Hindlimb muscle (tissue), 1 donor: ENCODE measurements at places on chromosomes 11 and 22.
A peak's percentile ranks its signal among the peaks of the same experiment; 100 is the strongest.

GRCh38 chr11:108914981-108915380 lies 250.1 kb downstream of the DDX10 start:
- no peak for DNase-seq

DNA sequence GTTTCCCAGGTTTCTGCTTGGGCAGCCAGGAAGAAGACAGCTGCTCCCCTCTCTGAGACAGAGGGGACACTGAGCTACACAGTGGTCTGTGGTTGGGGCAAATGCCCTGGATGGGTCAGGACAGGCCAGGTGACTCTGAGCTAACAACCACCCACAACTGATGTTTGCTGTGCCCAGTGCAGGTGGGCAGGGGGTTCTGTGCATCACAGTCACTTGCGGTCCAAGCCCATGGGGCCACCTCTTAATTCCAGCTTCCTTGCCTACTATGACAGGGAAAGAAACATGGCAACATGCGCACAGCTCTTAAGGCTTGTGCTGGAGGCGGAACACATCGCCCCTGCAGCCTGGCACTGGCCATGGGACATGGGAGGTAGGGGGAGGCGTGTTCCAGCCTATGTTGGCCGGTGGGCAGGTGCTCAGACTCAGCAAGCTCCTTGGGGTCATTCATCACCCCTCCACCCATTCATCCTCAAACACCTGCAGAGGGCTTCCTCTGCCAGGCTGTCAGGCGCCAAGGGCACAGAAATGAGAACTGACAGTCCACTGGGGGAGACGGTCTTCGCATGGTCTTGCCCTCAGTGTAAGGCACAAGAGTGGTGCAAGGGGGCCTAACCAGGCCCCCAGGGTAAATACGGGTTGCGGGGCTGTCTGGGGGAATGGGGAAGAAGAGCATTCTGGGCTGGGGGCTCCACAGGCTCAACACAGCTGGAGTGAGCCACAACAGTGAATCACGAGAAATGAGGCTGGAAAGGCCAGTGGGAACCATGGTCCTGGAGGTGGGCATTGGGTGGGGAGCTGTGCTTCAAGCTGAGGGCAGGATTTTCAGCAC lies 55.6 kb downstream of the ARFGAP3 start:
- DNase-seq = no peak

GRCh38 chr11:114116357-114116756 lies 56.8 kb downstream of the ZBTB16 start:
- DNase-seq = no peak

GRCh38 chr22:33036881-33037280 lies 21.3 kb downstream of the SYN3 start:
- no peak for DNase-seq

- peak; percentile 64 for DNase-seq
Observed at GRCh38 chr11:76234416-76235232, 28.3 kb upstream of the WNT11 start.

DNA sequence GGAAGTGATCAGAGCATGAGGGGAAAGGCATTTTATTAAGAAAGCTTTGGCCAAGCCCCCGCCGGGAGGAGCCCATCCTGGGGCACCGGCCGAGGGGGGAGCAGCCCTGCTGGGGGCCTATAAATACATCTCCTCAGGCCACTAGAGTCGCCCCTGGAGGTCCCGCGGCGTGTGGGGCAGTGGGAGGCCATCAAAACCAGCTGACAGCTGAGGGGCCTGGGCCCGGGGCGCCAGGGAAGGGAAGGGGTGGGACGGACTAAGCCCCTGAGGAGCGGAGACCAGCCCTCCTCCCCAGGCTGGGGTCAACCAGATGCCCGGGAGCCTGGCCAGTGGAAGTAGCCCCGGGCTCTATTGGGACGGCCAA lies 13.1 kb downstream of the SCARF2 start:
- no peak for DNase-seq

DNA sequence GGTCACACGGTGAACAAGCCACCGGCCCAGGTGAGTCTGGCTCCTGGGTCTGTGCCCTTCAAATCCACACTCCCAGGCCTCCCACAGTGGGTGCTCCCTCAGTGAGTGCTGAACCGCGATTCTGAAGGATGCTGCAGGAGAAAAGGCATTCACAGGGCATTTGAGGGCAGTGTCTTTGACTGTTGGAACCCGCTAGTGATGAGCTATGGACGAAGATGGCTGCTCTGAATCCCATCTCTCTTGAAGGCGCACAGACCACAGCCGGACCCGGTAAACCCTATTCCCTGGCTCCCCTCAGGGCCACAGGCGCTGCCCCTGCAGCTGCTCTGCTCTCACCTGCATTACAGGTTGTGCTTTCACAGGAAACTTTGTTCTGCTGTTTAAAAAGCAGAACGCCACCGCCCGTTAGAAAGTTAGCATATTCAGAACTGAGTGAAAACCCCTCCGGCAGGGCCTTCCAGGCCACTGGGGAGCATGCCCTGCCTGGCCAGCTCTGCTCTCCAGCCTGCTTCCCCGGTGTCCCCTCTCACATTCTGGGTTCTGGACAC lies 3.2 kb downstream of the LRRC32 start:
- no peak for DNase-seq

DNA sequence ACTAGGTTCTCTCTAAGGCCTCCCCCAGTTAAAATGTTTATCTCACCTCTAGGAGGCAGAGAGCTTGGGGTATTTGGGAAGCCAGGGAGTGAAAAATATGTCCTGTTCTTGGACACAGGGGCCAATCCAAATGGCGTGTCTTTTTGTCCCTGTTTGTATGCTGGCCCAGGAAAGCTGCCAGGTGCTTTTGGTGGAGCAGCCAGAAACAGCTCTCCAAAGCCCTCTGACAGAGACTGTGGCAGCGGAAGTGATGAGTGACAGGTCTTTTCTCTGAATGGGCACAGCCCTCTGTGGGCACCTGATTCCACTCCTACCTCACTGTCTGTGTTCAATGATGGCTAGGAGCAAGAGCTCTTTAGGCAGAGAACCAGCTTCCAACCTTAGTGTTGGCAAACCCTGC lies 106.4 kb upstream of the KIRREL3 start:
- no peak for DNase-seq

GRCh38 chr22:47352920-47353700 lies 590.7 kb downstream of the TBC1D22A start:
- no peak for DNase-seq

DNA sequence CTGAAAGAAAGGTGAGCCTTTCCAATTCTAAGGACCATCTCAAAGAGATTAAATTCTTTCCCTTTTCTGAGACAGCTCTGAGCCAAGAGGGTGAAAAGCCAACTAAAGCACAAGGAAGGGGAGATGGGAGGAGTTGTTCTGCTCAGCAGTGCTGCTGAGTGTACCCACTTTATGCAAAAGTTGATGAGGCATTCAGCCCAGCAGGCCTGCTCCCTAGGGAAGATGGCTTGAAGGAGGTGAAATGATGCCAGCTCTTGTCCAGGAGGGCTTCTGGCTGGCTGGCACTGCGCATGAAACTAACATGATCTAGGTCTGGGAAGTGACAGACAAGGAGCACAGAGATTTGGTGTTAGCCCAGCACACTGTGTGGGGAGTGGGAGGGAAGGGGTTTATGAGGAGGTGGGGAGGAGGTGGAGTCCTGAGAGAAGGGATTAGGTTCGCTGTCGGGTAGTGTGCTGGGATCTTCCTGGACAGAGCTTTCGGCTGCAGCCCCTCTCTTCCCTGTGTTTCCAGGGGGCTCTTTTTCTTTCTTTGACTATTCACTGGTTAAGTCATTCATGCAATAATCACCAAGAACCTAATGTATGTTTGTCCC lies 225.5 kb upstream of the NARS2 start:
- no peak for DNase-seq

DNA sequence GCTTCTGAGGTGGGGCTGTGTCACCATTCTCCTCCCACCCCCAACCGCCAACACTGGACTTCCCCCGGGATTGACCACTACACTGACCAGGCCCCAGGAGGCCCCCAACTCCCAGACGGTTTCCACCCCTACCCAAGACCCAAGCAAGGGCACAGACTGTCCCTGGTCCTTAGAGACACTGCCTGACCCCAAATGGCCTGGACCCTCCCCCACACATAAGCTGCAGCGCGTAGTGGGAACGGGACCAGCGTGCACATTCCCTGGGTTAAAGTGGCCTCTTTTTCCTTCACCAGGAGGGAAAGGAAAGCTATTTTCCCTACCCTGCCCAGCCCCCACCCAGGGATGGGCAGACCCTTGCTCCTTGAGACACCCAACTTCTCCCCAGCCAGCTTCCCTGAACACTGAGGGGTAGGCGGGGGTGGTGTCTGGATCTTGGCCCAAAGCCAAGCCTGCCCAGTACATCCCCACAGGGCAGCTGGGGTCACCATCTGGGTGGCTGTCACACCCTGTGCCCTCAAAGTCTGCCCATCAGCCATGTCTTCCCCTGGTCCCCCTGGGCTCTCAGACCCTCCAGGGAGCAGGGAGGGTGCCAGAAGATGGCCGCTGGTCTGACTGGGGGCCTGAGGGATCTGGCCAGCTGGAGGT lies 1.6 kb upstream of the MAPK12 start:
- no peak for DNase-seq

DNA sequence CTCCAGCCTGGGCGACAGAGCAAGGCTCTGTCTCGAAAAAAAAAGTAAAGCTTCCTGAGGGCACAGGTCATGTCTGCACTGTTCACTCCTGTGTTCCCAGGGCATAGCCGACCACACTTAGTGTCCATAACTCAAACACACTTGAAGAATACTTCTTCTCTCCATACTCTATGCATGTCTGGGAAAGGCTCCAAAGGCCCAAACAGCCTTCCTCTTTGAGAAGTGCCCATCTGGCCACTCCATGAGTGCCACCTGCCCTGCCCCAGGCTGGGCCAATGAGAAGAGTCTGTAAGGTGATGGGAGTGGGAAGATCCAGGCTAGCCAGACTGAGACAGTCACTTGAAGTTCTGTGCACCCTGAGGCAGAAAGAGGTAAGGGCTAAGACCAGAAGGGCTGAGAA lies 24.7 kb downstream of the DGCR2 start:
- no peak for DNase-seq

DNA sequence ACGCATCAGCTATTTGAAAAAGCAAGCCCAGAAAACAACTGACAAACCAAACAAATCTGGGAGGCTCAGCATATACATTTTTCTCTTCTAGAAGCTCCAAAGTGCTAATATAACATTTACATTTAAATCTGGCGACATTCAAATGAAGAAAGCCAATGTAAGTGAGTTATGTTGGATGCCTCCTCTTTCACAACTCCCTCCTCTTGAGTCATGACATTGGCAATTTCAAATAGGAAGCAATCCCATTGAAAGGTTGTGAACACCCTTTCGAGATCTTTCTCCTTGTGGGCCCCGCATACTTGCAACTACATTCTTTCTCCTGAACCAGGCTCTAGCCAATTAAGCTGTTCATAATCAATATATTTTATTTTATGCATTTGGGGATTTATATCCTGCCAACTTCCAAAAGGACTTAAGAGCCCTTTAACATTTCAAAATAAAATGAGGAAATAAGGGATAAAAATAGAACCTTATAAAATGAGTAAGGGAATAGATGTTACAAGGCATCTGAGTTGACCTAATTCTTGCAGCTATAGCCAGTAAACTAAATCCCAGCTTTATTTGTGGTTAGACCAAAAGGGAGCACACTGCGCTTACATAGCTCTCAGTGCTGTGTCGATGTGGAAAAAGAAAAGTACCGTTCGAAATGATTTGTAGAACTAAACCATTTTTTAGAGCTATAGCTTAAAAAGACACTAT lies 129.5 kb upstream of the SESN3 start:
- no peak for DNase-seq

DNA sequence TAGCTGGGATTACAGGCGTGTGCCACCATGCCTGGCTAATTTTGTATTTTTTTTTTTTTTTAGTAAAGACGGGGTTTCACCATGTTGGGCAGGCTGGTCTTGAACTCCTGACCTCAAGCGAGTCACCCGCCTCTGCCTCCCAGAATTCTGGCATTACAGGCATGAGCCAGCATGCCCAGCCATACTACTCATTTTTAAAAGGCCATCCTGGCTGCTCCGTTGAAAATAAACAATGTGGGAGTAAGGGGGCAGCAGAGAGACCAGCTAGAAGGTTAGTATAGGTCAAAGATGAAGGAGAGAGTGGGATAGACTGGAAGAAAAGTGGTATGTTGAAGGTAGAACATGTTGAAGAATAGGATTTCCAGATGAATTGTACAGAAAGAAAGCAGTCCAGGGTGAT lies 17.6 kb upstream of the LIN7C start:
- no peak for DNase-seq

GRCh38 chr22:17705951-17706900 lies 67.7 kb downstream of the BCL2L13 start:
- DNase-seq = peak; percentile 28

DNA sequence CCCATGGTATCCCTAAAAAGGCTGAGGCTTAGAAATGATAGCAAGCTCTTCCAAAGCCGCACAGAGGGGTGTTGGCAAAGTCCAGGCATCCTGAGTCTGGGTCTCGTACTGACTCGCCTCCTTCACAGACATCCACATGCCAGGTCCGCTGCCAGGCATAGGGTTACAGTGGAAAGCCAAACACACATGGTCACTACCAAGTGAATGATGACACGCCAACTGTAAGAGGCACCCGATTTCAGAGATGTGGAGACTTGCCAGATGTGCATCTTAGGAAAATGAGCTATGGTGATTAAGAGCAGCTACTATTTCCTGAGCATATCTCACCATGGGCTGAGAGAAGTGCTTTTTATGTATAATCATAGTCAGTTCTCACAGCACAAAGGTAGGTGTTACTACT lies 314.9 kb downstream of the MIAT start:
- DNase-seq = no peak

GRCh38 chr11:67468056-67468455 lies 995 bp downstream of the TMEM134 start:
- no peak for DNase-seq

DNA sequence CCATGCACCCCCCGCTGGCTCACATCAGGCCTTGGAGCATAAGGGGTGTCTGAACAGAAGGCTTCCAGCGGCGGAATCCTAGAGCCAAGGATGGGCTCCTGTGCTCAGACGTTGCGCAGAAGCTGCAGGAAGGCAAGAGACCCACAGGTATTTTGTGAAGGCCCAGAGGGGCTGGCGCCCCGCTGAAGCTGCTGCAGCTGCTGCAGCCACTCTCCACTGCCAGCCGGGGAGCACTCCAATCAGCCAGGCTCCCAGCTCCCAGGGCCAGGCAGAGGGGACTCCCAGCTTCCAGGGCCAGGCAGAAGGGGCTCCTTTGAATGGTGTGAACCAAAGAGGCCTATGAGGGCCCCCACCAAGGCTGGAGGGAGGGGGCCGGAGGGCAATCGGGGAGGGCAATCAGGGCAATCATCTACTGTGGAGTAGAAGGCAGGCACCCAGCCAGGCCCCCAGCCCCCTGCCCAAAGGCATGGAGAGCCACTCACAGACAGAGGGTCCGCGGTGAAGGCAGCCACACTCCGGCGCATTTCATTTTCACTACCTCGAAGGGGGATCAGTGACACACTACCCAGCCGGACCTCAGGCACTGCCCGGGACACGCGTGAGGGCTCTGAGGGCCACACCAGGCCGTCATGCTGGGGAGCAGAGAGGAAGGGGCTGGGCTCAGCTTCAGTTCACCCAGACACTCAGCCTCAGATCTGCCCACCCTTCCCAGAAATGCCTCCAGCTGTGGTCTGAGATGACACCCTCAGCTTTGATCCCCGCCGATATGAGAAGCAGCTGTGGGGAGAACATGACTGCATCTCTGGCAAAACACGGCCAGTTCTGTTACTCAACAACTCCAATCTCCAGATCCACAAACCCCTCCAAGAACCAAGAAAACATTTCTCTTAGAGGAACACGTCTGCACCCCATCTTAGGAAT lies 11.6 kb upstream of the PDE2A start:
- peak; percentile 59 for DNase-seq

- DNase-seq = peak; percentile 6
Observed at GRCh38 chr11:37849706-37850105, 1251.7 kb upstream of the RAG2 start.
